ENCODE measurements at places on chromosomes 2 and 18.

GRCh38 chr18:6868033-6868432 is 138.5 kb downstream of the ARHGAP28 start:
- DNase-seq = no peak

GRCh38 chr2:61263830-61264229 is 101.8 kb downstream of the C2orf74 start:
- no peak for DNase-seq

GRCh38 chr2:123791684-123792083 is 233.4 kb upstream of the CNTNAP5 start:
- DNase-seq = no peak

DNA sequence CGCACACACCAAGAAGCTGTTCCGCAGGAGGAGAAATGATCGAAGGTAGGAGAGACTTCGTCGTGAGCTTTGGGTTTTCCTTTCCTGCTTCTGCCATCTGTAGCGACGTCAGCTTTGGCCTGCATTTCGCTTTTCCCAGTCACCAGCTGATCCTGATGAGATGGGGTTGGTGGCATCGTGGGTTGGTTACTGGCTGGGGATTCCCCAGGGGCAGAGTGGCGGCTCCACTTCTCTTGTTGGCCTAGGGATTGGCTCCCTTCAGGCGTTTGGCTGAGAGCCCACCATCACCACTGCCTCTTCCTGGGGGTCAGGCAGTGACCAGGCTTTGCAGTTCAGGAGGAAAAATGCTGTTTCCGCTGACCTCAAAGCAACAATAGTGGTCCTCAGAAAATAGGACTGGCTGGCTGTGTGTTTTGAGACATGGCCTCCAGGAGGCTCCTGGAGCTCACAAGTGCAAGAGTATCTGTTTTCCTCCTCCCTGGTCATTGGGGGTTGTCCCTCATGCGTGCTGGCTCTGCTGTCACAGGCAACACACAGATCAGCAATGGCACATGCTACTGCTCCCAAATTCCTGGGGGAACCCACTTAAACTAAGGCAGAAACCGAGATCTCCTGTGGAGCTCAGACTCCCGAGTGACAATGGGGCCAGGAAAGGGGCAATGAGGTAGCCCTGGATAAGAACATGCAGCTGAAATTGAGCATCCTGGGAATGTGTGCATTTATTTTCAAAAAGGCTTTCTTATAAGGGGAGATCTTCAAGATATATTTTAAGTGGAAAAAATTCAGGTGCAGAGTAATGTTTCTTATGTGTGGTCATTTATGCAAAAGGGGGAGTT is 173.0 kb downstream of the CTIF start:
- DNase-seq = no peak

GRCh38 chr2:188721784-188722183 is 252.4 kb upstream of the COL3A1 start:
- DNase-seq = no peak

DNA sequence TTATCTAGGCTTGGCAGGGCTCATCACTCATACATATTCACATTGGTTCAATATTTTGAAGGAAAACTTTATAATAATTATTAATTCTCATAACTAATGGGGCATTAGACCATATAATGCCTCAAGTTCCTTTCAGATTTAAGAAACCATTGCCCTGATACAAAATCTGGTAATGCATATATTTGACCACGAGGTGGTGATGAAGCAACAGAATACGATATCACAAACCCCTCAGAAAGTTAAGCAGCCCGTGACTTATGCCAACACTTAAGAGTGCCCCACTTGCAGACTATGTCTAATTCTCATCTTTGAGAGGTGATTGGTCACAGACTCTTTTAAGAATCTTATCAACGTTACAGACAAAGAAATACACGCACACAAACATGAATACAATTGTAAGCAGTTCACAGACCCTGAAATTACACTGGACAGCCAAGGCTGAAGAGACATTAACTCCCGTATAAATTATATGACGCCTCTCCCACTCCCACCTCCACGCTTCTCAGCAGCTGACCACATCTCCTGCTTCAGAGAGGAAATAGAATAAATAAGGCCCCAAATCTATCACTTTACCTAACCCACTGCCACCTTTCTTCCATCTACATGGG is 20.7 kb upstream of the DNAH6 start:
- no peak for DNase-seq

- DNase-seq = no peak
Measured at GRCh38 chr18:8359076-8359475, 250.2 kb upstream of the RAB12 start.

DNA sequence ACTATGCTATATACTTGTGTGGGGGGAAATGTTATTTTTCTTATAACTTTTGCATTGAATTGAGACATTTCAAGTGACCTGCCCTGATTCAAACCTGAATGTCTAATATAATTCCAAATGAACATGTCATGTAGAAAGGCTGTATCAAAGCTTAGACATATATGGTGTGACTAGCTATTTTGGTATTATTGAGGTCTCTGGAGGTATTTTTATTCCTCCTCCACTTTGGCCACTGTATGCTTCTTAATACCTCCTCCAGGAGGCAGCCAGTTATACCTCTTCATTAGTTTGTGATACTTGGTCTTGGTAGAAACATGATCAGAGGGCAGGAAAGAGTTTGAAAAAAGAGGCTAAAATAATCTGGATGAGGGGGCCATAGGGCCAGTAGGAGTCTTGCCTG is 217.1 kb downstream of the TCF4 start:
- no peak for DNase-seq

GRCh38 chr2:117745537-117745936 is 69.0 kb upstream of the DDX18 start:
- DNase-seq = no peak

Measured in GM12878 (cell line).